Stimulated activated CD8-positive, alpha-beta memory T cell treated with anti-CD3 and anti-CD28 coated beads, Interleukin-2, amount 100 ng/mL, for 1 hour (primary cell): ENCODE measurements at places on chromosomes 13 and 19.

DNA sequence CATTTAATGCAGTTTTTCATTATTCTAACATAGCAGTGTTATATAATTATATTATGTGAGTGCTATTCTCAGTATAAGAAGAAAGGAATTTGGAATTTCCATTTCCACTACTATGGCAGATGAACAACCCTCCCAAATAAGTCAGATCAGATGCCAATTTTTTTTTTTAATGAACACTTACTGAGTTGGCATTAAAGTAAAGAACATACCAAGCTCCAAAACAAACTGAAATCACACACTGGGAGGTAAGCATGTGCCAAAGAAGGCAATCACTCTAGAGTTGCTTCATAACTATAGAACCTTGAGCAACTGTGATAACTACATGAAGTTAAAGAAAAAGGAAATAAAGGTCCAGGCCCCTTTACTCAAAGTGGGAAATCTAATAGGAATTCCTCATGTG lies 90.3 kb downstream of the RNF17 start:
- DNase-seq, result no peak

GRCh38 chr19:49431330-49431749 lies 6.2 kb downstream of the GFY start:
- DNase-seq, result no peak

GRCh38 chr13:79846386-79846785 lies 365.4 kb downstream of the NDFIP2 start:
- DNase-seq, result no peak

DNA sequence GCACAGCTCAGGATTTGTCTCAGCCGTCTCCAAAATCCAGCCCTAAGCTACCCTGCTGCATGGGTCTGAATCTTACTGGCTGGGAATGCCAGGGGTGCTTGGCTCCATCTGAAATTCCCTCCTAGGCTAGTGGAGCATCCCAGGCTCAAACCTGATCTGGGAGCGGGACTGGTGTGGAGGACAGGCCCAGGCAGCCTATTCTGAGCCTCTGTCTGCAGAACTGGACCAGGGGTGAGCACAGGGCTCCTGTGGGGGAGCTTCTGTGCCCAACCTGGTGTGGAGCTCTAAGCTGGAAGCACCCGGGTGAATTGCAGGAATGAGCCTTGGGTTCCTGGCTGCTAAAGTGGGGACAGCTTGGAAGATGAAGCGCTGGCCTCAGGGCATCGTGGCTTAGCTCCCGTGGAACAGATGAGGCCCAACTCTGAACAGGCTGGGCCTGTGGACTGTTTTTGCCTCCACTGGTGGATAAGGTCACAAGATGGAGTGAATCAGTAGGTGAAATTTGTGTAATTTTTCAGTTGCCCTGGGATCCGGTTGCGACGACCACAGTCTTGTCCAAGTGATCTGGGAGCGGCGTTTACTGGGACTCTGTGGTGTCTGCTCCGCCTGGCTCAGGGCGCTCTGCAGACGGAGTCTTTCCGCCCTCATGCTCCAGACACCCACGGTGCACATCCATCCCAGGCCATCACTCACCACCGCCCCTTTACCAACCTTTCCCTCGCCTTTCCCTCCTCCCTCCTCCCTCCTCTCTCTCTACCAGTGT lies 79.5 kb downstream of the TEX29 start:
- no peak for DNase-seq

GRCh38 chr13:21984156-21984555 lies 313.3 kb downstream of the FGF9 start:
- DNase-seq, result no peak

GRCh38 chr19:58476498-58477015 lies 405 bp downstream of the ZNF446 start:
- no peak for DNase-seq

DNA sequence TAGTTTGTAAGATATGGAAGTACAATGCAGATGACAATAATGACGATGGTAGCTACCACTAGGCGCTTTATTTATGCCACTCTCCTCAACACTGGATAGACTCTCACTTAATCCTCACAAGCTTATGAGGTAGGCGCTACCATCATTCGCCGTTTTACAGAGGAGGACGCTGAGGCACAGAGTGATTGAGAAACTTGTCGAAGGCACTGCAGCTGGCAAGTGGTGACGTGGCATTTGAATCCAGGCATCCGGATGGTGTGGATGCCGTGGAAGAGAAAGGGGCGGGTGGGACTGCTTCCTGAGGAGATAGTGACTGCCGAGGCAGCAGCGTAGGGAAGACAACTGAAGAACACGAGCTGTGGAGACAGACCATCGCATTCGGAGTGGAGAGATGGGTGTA lies 1.3 kb upstream of the RPS9 start:
- no peak for DNase-seq

GRCh38 chr13:29855784-29856183 lies 5.4 kb upstream of the UBL3 start:
- no peak for DNase-seq

- DNase-seq, result no peak
Measured at GRCh38 chr13:107551521-107551920, 663.8 kb downstream of the LIG4 start.

DNA sequence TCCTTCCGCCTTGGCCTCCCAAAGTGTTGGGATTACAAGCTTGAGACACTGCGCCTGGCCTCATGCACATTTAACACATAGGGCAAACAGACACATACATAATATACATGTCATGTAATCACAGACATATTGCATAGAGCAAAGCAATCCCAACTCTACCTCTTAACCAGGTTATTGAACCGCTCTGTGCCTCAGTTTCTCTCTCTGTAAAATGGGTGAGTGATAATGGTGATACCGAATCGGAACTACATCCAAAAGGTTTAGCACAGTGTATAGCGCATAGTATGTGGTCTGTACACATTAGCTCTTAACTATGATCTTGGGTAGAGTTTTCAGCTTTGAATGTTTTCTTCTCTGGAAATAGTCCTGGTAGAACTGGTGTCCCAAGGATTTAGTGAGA lies 4.8 kb downstream of the CAPNS1 start:
- DNase-seq, result no peak

GRCh38 chr19:52221831-52222375 lies 32.1 kb downstream of the PPP2R1A start:
- DNase-seq, result no peak

DNA sequence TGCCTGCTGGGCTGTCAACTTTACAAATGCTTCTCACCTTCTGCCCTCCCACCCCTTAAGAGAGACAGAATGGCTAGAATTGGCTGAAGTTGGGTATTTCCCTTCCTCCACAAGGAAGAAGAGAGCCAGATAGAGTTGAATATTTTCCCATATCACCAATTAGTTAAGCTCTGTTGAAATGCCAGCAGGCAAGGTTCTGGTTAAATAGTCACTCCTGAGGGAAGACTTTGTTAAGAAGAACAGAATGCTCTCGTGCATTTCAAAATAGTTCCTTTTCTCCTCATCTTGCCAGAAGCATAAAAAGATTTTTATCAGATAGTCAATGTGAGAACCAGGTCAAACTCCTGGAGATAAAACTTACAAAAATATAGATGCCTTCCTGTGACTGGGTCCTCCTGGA lies 2857.0 kb upstream of the PCDH20 start:
- DNase-seq, result no peak

DNA sequence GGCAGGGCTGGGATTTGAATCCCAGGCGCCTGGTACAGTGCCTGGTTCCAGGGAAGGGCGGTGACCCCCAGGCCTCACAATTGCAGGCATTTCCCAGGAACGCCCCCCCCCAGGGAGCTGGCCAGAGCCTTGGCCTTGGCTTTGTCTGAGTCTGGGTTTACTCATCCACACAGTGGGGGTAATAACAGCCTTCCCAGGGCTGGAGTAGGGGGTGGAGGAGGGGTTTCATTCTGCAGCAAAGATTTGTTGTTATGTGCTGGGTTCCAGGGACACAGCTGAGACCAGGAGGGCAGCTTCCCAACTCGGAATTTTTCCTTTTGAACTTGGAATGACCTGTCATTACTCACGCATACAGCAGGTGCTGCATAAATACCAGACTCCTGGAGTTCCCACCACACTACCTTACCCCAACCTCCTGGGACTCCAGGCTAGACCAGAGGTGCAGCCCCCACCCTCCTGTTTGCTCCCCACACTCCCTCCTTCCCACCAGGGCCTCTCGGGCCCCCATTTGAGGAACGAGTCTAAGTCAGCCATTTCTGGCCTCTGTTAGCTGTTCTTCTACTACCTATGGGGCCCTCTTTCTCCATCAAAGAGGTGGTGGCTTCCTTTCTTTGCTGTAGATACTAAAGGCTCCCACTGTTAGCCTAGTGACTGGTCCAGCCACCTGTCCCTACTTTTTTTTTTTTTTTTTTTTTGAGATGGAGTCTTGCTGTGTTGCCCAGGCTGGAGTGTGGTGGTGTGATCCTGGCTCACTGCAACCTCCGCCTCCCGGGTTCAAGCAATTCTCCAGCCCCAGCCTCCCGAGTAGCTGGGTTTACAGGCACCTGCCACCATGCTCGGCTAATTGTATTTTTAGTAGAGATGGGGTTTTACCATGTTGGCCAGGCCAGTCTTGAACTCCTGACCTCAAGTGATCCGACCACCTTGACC lies 1.6 kb upstream of the ADAMTS10 start:
- no peak for DNase-seq

DNA sequence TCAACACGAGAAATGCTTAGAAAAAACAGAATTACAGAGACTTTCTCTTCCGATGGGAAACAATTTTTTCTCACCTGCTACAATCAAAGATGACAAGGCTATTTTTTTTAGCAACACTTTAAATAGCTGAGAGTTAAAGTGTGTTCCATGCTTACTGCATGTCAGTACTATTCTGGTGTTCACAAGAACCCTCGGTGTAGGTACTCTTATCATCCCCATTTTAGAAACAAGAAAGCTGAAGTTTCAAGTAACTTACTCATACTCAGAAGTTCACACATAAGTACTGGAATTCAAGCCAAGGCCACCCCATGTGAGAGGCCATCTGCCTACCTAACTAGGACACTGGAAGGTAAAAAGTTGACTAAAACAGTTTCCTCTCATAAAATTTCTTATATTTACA lies 9.0 kb upstream of the TNFRSF19 start:
- DNase-seq, result no peak

GRCh38 chr13:20729633-20730585 lies 26.4 kb downstream of the IL17D start:
- DNase-seq, result no peak

- no peak for DNase-seq
Measured at GRCh38 chr13:112067116-112067741, at the start of gene SOX1. TSS of gene SOX1 (plus strand) at chr13:112067149. CDS start at chr13:112067659, 510 bp downstream.

DNA sequence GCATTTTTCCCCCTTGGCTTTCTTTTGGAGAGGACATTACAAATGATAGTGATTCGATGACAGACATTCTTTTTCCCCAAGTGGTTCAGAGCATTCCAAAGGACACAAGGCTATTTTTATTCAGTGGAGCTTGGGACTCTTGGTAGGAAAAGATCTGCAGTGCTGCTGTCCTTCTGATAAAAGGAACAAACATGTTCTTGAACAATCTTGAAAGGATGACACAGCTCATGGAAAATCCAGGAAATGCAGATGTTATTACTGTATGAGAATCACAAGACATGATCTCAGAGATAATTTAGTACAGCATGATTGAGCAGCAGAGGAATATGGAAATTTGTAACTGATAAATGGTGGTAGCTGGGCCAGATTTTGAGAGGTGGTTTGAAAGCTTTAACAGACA lies 96.2 kb upstream of the RFC3 start:
- DNase-seq, result no peak

DNA sequence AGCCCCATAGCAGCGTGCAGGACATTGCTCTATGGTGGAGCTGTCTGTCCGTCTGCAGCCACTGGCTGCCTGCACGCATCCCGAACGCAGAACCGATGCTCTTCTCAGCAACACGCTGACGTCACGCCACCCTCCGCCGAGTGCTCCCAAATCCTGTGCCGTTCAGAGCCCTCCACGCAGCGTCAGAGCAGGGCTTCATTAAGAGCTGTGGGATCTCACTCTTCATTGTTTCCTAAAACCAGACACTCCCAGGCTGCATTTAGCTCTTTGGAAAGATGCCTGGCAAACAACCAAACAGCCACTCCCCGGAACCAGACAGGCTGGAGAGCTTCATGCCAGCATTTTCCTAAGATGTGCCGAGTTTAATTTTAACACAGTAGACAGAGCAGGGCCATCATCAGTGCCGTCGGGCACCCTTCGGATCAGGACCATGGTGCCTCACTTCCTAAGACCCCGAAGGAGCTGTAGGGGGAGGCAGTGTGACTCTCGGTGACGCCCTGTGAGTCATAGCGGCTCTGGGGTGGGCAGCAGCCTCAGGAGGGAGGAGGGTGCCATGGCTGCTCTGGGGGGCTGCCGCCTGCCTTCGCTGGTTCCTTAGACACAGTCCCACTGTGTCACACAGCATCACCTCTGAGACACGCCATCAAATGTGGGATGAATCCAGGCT lies 131.5 kb upstream of the MCF2L start:
- DNase-seq, result no peak

DNA sequence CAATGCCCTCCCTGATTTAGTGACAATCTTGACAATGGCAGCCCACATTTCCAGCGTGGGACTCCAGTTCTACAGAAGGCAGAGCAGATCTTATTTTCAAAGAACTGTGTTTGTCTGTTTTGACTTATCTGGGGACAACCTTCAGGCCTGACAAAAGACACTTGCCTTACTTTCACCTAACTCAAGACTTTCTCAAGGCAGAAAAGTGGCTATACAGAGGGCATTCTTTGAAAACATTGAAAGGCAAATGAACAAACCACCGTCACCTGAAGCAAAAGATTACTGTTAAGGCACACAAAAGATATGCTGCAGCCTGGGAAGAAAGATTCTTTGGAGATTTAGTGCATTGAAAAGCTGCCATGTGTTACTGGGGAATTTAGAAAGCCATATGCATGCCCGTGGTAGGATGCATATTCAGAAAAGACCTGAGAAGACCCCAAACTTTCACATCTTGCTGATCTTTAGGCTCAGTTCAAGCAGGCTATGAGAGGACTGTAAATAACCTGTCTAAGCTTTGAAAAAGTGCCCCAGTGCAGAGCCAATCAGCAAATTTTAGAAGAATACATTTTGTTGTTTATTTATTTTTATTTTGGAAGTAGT lies 82.8 kb downstream of the TSC22D1 start:
- DNase-seq, result no peak

- DNase-seq, result peak; percentile 37
Measured at GRCh38 chr13:48156466-48156865, 61.6 kb upstream of the MED4 start.

DNA sequence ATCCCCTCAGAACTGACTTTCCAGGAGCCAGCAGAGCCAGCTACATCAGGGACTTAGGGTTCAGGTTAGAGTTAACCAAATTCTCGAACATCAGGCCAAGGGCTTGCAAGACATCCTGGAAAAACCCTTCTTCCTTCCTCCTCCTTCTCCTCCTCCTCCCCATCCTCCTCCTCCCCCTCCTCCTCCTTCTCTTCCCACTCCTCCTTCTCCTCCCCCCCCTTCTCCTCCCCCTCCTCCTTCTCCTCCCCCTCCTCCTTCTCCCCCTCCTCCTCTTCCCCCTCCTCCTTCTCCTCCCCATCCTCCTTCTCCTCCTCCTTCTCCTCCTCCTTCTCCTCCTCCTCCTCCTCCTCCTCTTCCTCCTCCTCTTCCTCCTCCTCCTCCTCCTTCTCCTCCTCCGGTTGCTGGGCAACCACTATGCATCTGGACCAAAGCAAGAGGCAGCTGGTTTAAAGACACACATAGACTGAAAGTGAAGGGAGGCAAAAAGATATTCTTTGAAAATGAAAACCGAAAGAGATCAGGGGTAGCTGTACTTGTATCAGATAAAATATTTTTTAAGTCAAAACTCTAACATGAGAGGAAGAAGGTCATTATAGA lies 5.9 kb upstream of the CCL25 start:
- DNase-seq, result no peak
